ENCODE measurements at places on chromosomes 6 and 20. TPM values are rescaled to one million over a fixed set of nuclear protein-coding genes. Genes with fewer than 3 reads are reported as not detected.

DNA sequence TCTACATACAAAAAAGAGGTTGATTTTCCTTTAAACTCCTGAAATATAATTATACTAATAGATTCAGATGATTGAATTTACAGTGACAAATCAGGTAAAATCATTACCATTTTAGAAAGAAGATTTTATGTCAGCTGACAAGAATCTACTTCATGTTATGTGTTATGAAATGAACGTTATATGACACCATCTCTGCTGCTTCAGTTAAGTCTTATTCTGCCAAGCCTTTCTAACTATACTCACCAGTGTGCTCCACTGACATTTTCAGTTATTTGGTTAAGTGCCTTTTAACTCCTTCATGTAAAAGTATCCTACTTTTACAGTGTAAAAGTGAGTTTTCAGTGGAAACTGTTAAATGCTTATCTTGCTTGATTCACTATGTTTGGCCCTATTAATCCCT lies 80.4 kb downstream of the RWDD2A start:
- DNase-seq = no peak

DNA sequence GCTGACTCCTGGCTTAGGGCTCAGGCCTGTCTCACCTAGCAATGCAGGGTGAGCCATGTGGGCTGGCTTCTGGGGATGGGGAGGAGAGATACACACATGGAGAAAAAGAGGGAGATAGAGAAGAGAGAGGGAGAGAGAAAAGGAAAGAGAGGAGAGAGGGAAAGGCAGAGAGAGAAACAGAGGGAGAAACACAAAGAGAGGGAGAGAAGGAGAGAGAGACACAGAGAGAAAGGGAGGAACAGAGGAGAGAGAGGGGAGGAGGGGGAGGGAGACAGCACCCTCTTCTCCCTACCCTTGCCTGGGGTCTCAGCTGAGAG lies 24.8 kb downstream of the NTSR1 start:
- DNase-seq = no peak

- peak; percentile 78 for DNase-seq
These were observed 117.2 kb upstream of the BACH2 start for GRCh38 chr6:90413867-90414266.

Gene MROH8
- 2.4 TPM for total RNA-seq

Data from kidney (tissue), 22 donors.